Stimulated activated CD8-positive, alpha-beta memory T cell treated with anti-CD3 and anti-CD28 coated beads, Interleukin-7, amount 100 ng/mL, for 4 hours (primary cell): ENCODE measurements at places on chromosomes 2 and 18.

DNA sequence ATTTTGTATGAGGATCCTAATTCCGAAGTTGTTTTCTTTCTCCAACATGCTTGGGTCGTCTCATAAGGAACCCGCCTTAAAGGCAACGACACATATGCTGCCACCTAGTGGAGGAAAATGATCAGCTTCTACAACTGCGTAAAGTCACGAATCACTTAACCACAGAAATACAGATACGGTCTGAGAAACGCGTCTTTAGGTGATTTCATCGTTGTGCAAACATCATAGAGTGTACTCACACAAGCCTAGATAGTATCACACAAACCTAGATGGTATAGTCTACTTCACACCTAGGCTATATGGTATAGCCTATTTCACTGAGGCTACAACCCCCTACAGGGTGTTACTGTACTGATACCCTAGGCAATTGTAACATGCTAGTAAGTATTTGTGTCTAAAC, 13.1 kb downstream of the GNLY start:
- DNase-seq: peak; percentile 57

GRCh38 chr18:43046322-43046721, 69.2 kb downstream of the RIT2 start:
- no peak for DNase-seq

- DNase-seq: no peak
Observed at GRCh38 chr2:42969231-42970150, 177.1 kb upstream of the HAAO start.

DNA sequence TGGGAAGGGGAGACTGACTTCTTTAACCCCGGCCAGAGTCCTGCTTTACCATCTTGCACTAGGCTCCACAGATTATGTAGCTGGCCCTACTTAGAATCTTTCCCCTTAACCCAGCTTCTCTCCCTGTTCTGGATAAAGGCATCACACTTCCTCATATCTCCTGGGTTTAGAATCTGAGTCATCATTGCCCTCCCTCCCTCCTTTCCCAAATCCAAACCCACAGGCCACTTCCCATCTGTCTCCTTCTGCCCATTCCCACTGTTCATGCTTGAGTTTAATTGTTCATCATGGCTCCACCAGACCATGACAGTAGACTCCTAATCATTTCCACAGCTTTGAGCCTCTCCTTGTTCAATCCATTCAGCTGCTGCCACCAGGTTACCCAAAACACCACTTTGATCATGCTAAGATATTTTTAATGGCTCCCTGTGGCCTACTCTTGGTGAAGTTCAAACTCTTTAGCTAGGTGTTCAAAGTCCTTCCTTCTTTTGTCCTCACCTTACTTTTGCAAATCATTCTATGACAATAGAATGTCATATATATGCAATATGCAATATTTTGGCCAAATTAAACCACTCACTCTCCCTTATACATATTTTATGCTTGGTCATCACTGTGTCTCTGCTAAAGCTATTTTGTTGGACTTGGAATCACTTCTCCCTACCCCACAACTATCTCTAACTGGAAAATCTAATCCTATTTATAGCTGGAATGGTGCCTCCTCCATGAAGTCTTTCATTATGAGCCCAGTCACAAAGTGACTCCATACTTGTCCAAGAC, 5.5 kb downstream of the PDE11A start:
- DNase-seq: no peak

GRCh38 chr2:10197697-10198076, 75.1 kb downstream of the RRM2 start:
- DNase-seq: no peak

GRCh38 chr18:76874642-76875389, 52.5 kb downstream of the ZNF236 start:
- no peak for DNase-seq
